ENCODE measurements at places on chromosomes 4 and X.

- no peak for DNase-seq
Observed at GRCh38 chr4:161342881-161343568, 820.8 kb downstream of the FSTL5 start.

DNA sequence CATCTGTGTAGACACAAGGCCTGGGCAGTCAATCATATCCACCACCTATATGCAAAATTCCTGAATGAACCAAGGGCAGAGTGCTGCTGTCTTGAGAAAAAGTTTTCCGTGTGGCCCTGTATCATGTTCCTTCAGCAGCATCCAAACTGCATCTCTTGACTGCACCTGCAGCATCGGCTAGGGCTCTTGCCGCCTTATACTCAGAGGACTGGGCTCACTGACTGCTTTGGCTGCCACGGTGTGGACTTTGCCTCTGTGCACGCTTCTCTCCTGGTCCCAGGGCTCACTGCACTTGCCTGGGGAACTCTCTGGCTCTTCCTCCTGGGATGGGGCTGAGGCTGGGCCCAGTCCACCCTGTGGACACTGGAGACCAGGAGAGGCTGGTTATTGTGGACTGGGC lies 39.5 kb upstream of the STS start:
- DNase-seq, result no peak

GRCh38 chr4:162499478-162499877 lies 335.7 kb upstream of the FSTL5 start:
- no peak for DNase-seq

DNA sequence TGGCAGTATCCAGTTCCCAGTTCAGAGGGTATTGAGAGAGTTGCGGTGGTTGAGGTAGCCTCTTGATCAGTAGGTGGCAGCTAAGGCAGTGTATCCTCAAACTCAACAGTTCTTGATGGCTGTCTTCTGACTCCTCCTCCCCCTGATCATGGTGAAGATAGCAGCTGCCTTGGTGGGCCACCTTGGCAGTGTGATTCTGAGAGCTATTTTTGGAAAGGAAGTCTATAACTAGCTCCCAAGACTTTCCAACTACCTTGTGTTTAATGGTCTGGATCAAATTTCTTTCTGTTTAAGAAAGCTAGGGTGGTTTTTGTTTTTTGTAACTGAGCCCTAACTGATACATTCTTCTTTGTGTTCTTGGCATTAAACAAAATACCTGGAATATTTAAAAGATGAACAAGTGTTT lies 10.5 kb upstream of the TBC1D19 start:
- DNase-seq, result no peak

GRCh38 chrX:54639346-54640102 lies 109.5 kb downstream of the GNL3L start:
- DNase-seq, result peak; percentile 94

DNA sequence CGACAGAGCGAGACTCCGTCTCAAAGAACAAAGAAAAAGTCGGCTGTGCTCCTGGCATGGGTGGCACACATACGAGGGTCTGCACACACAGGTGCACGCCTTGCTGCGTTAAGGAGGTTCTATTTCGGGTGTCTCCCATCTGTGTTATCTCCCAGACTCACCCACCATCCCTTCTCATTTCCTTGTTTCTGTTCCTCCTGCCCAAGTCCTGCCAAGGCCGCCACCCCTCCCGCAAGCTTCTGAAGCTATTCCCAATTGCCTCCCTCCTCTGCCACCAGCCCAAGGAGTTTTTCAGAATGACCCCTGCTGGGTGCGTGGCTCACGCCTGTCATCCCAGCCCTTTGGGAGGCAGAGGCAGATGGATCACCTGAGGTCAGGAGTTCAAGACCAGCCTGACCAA lies 6.0 kb upstream of the IL3RA start:
- peak; percentile 47 for DNase-seq

DNA sequence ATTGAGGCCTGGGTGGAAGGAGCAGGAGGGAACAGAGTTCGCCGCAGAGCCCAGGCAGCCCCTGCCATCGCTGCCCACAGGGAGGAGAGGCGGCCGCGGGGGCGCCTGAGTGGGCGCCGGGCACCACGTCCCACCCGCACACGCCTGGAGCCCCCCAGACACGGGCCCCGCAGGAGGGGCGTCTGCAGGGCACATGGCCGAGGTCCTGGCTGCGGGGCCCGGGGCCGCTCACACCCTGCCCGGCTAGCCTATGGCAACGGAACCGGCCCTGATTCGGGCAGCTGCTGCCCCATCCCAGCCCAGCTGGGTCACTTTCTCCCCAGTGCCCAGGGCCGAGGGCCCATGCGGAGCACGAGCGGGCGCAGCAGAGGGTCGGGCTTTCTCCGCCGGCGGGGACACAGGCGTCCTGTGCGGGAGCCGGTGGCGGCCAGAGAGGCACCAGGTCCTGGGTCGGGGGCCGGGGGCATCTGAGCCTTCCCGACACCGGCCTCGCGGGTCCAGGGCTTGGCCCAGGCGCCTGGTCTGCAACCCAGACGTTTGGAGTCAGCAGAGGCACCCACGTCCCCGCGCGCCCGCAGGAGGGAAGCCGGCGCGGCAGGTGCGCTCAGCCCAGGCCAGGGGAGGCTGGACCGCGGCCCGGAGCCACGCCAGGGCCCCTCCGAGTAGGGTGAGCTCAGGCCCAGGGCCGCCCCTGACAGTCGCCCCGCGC lies 91.2 kb downstream of the FAM53A start:
- no peak for DNase-seq

- no peak for DNase-seq
Observed at GRCh38 chr4:95462921-95463320, 85.9 kb downstream of the UNC5C start.

- DNase-seq, result no peak
Observed at GRCh38 chr4:57103051-57103450, 7.1 kb downstream of the IGFBP7 start.

GRCh38 chrX:29518100-29518499 lies 697.3 kb upstream of the MAGEB2 start:
- DNase-seq, result no peak

DNA sequence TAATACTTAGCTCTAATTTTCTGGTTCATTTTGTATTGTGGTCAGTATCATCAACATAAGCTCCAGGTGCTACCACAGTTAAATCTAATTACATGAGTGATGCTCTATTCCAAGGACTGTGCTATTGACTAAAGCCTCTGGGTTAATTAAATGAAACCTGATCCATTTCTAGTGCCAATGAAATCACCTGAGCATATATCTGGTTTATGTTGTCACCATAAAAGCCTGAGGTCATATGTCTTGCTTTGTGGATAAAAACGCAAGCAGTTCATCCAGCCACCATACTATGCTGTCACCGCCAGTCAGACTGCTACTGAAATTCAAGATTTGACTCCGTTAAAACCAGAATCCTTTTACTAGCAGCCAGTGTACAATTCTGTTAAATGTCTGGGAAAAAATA lies 64.2 kb upstream of the ZNF518B start:
- DNase-seq, result no peak

GRCh38 chr4:40502220-40502619 lies 127.4 kb downstream of the RBM47 start:
- no peak for DNase-seq

GRCh38 chr4:137861682-137862081 lies 329.4 kb upstream of the PCDH18 start:
- DNase-seq, result no peak

- DNase-seq, result peak; percentile 73
Observed at GRCh38 chrX:115894087-115894486, 276.5 kb upstream of the AGTR2 start.

DNA sequence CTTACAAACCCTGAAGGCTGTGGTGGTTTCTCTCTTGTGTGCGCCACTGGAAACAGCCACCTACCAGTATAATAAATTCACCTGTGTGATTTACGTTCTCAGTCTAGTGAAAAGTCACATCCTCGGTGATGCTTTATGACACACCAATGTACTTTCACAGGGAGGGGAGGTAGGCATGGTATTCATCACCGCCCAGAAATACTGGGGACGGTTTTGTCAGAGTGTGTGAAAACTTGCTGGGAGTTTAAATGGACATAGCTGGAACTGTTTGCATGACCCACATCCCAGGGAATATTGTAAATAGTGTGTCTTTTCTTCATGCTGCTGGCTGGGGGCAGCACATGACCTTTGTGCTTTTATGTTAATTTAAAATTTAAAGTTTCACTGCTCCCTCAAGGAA lies 421.8 kb downstream of the MAPK10 start:
- DNase-seq, result no peak

DNA sequence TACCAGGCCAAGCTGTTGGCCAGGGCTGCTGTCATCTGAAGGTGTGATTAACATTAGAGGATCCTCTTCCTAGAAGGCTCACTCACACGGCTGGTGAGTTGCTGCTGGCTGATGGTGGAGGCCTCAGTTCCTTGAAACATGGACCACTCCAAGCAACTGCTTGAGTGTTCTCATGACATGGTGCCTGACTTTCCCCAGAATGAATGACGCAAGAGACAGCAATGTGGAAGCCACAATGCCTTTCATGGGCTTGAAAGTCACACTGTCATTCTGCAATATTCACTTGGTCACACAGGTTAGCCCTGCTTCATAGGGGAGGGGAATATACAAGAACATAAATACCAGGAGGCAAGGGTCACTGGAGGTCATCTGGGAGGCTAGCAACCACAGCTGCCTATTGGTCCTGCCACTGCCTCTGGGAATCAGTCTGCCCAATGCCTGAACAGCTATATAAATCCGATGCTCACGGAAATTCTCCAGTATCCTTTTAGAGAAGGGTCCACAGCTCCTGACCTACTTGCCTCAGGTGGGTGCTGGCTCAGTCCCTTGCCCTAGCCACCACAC lies 97.1 kb upstream of the MAML3 start:
- no peak for DNase-seq

DNA sequence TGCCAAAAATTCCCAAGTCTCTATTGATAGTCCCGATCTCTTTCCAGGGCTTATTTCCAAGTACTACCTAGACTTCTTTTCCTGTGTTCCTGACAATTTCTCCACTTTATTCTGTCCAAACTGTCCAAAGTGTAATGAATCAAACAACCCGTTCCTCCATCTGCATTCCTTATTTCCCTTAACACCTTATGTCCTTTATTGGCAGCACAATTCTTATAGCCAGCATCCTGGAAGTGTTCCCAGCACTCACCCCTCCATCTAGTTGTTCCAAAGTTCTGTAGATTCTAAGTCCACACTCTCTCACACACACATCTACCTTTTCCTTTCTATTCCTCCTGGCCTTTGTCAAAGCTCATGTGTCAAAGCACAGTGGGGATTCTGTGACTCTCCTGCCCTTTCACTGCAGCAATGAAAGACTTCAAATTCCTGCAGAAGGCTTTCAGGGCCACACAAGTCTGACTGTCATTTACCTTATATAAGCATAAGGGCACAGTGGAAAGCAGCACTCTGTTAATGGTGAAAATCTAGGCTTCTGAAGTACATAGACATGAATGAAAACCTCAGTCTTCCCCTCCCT lies 22.1 kb downstream of the LIMCH1 start:
- DNase-seq, result no peak

DNA sequence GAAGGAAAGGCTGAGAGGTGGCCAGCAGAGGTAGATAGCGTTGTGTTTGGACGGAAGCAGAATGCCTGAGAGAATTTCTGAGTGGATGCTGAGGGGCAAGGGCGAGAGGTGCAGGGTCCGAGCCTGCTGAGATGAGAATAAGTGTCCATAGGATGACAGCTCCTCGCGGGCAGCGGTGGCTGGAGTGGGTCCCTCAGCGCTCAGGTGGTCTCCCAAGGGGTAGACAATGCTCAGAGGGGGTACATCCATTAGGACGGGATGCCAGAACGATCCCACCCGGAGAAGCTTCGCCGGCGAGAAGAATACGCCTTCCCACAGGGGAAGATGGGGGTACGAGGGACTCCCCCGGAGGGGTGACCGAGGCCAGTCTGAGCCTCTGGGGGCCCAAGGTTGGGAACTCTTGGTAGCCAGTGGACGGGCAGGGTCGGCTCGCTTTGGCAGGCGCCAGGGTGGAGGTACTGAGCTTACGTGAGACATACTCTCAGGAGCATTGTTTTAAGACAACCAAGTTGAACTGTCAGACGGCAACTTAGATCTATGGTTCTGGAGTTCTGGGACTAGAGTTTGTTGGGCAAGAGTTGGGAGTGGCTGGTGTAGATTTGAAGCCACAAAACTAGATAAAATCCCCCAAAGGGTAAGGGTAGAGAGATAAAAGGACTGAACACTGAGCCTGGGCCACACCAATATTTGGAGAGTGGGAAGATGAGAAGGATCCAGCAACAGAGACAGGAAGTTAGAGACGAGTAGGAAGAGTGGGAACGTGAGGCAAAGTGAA lies 15.8 kb downstream of the BRCC3 start:
- DNase-seq, result no peak

GRCh38 chr4:72701987-72702819 lies 133.2 kb upstream of the ADAMTS3 start:
- peak; percentile 34 for DNase-seq

- no peak for DNase-seq
Observed at GRCh38 chrX:4239650-4240540, 526.4 kb upstream of the PRKX start.

GRCh38 chrX:50765986-50766385 lies 48.0 kb downstream of the SHROOM4 start:
- DNase-seq, result no peak

DNA sequence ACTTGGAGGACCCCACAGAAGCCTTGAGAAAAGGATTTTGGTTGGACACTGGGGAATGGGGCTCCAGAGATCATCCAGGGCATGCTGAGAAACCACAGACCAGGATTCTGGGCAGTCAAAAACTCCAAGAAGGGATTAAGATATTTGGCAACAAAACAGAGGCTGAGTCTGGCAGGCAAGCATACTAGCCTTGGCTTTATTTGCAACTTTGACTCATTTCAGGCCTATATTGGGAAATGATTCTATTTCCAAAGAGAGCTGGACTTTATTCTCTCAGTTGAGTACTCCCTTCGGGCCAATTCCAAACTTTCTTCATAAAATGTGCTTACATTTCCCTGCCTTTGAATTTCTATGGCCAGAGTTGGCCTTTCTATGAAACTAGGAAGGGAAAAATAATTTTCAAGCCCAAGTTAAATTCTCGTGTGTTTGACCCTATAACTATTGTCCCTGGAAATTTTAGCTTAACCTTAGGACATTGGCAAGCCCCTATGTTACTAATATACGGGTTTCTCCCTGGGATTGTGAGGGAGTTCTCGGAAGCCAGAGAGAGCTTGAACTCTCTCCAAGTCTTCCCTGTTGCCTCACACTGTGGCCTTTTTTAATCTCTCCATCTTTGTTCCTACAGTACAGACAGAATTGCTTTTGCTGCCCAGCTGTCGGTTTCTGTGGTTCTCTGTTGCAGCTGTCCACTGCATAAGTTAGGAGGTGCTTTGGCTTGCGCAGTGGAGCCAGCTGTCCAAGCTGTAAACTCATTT lies 112.6 kb upstream of the FAM9A start:
- peak; percentile 12 for DNase-seq

DNA sequence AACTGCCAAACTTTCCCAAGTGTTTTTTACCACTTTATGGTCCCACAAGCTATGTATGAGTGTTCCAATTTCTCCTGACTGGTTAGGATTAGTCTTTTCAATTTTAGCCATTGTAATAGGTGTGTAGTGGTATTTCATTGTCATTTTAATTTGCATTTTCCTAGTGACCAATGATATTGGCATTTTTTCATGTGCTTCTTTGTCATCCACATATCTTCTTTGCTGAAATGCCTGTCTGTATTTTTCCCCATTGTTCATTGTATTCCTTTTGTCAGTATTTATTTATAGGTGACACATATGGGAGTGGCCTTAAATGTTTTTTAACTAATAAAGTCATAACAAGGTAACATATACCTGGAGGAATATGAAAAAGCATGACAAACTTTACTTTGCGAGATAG lies 9.2 kb upstream of the UBE2D3 start:
- DNase-seq, result no peak

All from globus pallidus (tissue), 1 donor.